Adrenal gland (tissue), 19 donors: ENCODE measurements at places on chromosomes 7 and 10.

- no peak for DNase-seq
Observed at GRCh38 chr10:83937826-83938225, 201.5 kb upstream of the GHITM start.

DNA sequence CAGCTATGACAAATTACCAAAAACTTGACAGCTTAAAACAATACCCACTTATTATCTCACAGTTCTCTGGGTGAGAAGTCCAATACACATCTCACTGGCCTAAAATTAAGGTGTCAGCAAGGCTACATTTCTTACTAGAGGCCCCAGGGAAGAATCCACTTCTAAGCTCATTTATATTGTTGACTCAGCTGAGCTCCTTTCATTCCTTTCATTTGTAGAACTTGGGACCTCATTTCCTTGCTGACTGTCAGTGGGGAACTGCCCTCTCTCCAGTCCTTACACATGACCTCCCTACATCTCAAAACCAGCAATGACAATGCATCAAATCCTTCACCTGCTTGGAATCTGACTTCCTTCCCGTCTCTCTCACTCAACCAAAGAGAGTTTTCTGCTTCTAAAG, 240.3 kb downstream of the IPMK start:
- no peak for DNase-seq

DNA sequence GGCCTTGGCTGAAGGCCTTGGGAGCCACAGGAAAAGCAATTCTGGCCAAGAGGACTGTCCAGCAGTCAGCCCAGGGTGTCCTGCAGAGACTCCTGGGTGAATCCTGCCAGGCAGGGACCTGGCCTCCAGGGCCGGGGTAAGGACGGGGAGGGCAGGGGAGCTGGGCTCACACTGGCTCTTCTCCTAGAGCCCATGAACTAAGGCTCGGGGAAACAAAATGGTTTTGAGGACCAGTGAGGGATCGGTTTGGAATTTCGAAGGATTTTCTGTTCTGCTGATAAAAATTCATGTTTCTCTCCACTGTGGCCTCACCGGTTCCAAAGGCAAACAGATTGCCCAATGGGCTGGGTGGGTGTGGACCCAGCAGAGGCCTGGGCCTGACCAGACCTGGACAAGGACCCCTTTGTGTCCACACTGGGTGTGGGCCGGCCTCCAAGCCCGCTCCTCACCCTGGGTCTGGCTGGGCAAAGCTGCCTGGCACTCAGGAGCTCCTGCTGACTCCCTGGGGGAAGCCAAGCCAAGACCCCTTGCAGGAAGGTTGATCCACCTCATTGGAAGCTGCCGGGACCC, 27.3 kb downstream of the FAM20C start:
- no peak for DNase-seq

GRCh38 chr10:1187151-1187854, 131.1 kb downstream of the WDR37 start:
- DNase-seq = no peak

DNA sequence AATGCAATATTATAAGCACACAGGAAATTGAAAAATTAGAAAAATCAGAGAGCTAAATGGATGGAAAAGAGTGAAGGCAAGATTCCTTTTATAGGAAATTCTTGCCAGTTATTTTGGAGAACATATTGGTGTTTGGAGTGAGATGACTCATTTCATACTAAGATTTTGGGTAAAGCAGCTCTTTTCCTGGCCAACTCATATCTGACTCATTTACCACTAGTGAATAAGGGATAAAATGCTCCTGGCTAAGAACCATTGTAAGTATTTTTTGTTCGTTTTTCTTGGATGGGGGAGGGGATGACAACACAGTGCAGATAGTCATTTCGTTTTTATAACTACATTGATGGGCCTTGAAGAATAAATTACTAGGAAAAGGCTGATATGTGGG, 139.3 kb downstream of the TWIST1 start:
- DNase-seq = no peak

- no peak for DNase-seq
Observed at GRCh38 chr7:43491984-43492383, 90.9 kb upstream of the STK17A start.

DNA sequence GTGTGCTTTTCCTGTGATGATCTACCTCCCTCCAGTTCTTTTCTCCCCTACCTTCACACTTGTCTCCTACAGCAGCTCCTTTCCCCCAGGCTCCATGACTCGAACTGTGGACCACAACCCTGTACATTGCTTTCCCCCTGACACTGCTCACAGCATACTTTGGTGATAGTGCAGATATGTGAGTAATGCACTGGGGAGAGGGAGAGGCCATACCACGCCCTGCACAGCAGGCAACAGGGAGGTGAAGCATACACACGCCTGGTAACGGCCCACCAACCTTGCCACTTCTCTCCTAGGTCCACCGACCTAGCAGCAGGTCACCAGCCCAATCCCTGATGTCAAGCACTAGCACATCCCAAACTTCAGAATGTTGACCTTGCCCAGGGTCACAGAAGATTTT, 238.2 kb downstream of the GRID1 start:
- no peak for DNase-seq

DNA sequence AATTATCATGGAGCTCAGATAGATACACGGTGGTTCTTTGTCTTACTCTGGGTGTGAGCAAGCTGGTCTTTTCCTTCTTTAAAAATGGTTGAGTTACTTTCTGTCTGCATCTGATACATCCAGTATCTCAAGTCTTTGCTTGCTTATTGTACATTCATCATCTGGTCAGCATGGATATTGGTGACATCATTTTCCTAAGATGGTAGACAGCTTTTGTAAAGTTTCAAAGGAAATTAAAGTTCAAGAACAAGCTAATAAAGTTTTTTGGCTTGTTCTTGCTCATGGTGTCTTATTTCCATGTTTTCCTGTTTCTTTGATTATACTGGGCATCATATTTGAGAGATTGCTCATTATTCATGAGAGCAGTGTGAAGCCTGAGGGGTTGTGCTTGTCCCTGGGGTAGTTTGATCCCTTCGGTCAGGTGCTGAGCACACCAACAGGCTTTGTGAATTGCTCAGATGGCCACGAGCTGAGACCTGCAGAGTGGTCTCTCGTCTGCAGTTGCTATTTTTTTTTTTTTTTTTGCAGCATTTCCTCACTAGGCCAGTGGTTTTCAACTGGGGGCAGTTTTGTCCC, 38.5 kb downstream of the MGMT start:
- DNase-seq = no peak

DNA sequence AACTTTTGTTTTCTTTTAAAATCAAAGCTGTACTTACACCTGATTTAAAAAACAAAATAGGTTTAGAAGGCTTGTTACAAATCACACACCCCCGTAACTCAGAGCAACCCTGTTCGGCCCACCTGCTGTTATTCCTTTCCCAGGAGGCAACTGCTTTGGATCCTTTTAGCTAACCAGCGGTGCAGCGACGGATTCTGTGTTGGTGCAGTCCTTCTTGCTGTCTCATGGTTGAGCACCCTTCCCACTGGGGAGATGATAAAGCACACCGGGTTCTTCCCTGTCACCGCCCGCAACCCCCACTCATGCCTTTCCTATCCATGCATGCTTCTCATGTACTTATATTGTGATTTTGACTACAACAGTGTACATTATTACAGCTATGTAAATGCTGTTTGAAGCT, 24.8 kb upstream of the MKI67 start:
- no peak for DNase-seq

- no peak for DNase-seq
Observed at GRCh38 chr7:150370612-150371071, 2.0 kb downstream of the REPIN1 start.

GRCh38 chr7:25852939-25853271, 299.1 kb upstream of the NFE2L3 start:
- no peak for DNase-seq

GRCh38 chr10:31782701-31783100, 145.9 kb downstream of the ARHGAP12 start:
- no peak for DNase-seq

DNA sequence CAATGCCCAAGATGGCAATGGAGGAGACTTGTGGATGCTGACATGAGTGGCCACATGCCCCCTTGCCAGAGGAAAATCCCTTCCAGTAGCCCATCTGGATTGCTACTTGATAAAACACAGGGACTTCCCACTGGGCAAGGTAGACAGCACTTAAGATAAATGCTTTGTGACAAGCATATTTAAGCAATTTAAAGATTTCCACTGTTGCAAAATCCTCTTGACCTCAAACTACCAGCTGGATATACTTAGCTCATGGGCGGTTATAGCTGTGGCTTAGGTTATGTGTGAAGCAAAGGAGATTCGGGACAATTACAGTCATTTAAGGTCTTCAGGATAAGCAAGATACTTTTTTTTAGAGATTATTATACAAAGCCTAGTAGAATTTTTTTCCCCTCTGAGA, 238.1 kb downstream of the BMPER start:
- no peak for DNase-seq

DNA sequence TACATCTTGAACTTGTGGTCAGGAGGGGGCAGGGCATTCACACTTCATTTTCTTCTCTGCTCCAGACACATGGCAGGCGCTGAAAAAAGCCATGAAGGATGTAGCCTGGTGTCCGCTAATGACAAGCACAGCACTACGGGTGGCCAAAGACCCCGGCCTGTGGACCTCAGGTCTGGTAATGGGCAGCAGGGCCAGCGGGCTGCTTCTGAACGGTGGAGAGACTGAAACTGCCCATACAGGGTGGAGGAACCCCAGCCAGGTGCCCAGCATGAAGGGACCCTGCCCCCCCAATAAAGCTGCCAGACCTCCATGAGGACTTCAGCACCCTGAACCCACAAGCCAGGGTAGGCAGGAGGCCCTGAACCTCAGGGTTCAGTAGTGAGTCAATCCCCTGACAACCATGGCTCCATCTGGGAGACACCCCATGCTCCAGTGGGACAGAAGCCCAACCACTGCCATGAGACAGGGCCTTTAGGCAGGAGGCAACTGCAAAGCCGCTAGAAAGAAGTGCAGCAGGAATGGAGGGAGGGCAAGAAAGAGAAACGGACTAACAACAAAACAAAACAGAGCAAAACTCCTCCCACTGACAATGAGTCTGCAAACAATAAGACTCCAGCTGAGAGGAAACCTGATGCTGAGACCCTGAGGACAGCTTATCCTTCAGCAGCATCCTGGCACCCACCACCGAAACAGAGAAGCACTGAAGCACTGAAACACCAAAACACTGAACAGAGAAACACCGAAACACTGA, 140.2 kb upstream of the PPP2R2D start:
- DNase-seq = no peak

- no peak for DNase-seq
Observed at GRCh38 chr7:69775231-69775771, 177.0 kb downstream of the AUTS2 start.
